ENCODE measurements at places on chromosomes 2 and 18.

DNA sequence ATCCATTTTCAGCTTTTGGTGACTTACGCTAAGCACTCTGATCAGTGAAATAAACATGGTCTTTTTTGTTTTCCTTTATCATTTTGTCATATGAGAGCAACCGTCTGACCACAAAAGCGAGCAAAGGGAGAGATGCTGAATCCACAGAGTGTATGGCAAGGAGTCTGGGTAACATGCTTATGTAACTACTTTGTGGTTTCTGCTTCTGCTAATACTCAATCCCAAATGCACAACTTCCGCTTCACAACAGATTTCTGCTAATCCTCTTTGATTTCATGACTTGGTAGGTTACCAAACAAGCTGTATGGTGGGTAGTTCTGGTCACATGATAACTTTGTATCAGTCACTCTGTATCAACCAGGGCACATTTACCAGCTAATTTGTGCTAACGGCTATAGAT, 908.4 kb upstream of the CRIM1 start:
- DNase-seq, result no peak

- no peak for DNase-seq
These were observed 84.9 kb upstream of the ZCCHC2 start for GRCh38 chr18:62438018-62438329.

DNA sequence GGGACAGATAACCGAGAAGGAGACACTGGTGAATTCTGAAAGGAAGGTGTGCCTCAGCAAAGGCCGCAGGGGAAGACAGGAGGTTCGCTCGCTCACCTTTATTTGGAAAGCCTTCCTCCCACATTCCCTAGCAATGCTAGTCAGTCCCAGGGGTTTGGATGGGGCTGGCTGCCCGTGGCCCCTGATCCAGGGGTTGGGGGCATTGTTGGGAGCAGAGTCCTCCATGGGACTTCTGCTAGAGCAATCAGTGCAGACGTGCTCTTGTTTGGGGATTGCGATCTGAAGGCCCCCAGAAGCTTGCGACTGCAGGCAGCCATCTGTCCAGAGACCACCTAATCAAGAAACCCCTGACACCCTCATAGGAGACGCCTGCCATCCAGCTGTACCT, 6.0 kb upstream of the CYP27C1 start:
- DNase-seq, result no peak

GRCh38 chr2:211396815-211397214, 840.4 kb downstream of the CPS1 start:
- no peak for DNase-seq

DNA sequence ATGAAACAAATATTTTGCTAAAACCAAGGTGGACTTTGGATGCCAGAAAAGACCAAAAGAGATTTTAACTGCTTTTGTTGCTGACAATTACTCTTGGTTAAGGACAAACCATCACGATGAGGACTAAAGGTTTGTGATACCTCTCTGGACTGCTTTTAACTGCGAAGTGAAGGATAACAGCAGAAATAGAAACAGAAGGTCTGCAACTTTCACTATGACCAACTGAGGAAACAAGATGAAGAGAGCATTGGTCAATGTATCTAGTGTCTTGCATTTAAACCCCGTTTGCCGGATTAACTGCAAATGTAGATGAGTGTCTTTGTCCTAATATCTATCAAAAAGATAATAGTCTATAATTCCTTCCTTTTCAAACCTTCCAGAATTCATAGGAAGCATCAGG, 541.7 kb downstream of the ERBB4 start:
- DNase-seq, result no peak

DNA sequence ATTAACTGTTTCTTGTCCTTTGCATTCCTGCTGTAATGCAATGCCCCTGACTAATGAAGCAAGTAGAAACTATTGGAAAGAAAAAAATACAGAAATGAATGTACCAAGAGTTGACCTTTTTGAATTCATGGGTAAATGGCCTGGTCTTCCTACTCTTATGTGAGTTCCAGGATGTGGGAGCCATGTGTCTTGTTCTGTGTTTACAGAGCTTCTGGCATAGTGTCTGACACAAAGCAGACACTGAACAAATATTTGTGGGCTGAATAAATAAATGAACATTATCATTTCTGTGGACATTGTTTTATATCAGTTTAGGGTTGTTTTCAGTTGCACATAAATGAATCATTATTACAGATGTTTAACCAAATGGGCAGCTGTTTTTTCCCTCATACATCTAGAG, 155.5 kb downstream of the CD8B2 start:
- no peak for DNase-seq

GRCh38 chr18:43420950-43421349, 143.7 kb upstream of the SYT4 start:
- peak; percentile 3 for DNase-seq

- DNase-seq, result no peak
These were observed 160.4 kb upstream of the PID1 start for GRCh38 chr2:229431327-229431954.

- no peak for DNase-seq
These were observed 19.2 kb upstream of the ADAM23 start for GRCh38 chr2:206424134-206424533.

DNA sequence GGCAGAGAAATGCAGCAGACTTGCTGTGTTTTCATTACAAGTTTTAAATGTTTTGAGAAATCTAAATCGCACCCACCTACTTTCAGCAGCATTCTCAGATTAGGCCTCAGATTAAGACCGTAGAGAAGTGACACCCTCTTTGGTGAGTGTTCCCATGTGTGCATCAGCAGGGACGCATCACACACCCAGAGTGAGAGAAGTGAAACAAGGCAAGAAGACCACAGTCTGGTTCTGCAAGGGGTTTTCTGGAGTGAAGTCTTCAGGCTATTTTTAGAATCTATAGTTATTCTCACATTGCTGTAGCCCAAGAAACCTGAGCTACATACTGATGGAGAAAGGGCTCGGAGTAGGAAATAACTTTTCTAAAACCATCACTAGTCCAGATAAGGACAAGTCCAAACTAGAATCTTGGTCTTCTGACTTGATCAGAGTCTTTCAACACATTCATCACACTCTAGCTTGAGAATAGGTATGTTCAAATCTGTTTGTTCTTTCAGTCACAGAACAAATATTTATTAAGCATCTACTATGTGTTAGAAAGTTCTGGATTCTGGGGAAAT, 1216.6 kb upstream of the PIK3C3 start:
- DNase-seq, result no peak

GRCh38 chr2:16096962-16097361, 156.6 kb downstream of the MYCN start:
- DNase-seq, result no peak

- DNase-seq, result no peak
These were observed 224.3 kb upstream of the SMAD7 start for GRCh38 chr18:49175071-49175470.

GRCh38 chr2:26460613-26461031, 17.3 kb downstream of the OTOF start:
- no peak for DNase-seq

DNA sequence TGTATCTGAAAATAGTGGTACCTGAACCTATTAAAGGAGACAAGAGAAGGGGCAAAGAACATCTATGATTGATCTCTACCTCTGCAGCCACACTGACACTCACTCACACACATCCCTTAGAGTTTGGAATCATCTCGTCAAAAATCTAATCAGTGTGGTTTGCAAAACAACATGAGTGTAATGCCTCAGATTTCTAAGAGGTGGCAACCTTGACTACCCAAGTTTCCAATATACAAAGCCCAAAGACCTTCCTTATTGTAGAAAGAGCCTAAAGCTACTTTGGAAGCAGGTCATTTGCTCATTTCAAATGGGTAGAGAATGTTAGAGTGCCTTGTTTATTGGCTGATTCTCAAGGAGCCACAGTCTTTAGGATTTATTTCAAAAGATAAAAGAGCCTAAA, 444.9 kb downstream of the ARHGAP15 start:
- no peak for DNase-seq

Data from HEK293T (cell line).